ENCODE measurements at places on chromosomes 5 and 9.

DNA sequence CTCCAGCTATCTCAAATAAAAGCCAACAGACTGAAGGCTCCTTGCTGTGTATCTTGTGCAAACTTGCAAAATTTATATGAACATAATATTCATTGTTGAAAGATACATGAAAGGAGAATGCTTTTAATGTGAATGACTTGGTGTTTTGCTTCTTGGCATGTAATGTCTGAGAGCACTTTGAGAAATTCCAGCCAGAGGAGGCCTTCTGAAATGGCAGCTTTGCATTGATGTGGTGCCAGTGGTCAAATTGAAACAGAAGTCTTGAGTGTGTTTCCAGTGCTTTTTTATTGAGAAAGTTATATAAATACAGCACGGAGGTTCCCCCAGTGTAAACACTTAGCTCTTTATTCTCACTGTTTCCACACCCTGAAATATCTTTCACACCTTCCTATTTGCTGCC, 182.1 kb downstream of the ADCY2 start:
- DNase-seq, result no peak

GRCh38 chr5:94249430-94249829, 369.0 kb downstream of the KIAA0825 start:
- DNase-seq, result no peak

DNA sequence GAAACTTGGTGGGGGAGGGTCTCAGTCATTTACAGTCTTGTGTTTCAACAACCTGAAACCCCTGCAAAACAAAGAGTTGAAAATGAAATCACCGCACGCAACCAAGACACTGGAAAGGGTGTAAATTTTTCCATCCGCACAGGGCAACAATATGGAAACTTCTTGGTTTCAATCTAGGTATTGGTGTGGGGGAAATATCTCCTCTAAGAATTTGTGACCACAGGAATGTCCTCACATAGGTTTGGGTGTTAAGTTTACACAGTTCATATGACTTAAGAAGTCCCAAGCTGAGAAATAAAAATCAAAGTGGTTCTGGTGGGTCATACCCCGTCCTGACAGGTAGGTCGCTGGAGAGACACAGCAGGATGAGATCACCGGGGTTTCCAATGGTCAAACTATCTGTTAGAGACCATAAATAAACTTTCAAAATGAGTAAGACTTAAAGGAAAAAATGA, 51.9 kb upstream of the PIP5K1B start:
- DNase-seq, result no peak

DNA sequence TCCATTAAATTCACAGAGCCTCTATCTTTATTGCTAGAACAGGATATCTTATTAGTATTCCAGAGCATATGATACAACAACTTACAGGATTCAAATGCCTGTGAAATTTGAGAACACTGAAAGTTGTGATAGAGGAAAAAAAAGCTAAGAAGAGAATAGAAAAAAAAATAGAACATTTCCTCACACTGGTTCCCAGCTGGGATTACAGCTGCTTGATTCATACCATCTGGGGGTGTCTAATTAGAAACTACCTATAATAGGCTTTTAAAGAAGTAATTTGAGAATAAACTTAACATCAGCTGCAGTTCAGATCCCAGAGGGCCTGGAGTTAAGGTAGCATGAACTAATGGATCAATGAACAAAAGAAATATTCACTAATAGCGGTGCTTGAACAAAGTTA, 922.0 kb downstream of the CDH12 start:
- DNase-seq, result no peak

DNA sequence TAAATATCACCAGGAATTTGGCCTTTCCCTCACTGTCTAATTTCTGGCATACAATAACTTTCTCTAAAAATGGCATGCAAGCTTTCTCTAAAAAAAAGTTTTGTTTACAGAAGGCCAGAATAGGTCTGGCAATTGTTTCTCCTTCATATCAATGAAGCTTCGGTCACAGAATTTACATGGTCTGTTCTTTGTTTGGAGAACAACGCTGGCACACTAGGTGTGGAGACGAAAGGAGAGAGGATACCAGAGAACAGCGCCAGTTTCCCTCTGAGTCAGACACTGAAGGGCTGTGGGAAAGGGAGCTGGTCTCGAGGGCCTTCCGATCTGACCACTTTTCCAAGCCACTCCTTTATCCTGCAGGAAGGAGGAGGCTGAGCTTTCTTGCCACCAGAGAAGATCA, 60.1 kb upstream of the ITGA1 start:
- DNase-seq, result no peak

DNA sequence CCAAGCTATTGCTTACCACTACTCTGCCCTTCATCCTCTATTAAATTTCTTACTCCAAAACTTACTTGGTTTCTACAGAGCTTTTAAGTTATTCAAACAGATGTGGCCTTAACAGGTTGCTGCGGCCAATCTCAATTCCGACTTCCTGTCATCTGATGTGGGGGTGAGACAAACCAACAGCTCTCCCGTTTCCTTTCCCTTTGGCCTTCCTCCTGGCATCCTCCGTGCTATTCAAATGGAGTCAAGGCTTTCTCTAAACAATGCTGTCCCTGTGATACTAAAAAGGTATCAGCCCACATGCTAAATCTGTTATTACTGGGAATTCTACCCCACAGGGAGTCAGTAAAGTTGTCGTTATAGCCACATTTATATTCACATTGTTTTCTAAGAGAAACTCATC, 11.8 kb downstream of the RBM18 start:
- no peak for DNase-seq
